ENCODE measurements at places on chromosomes 5 and 9. TPM values are rescaled to one million over a fixed set of nuclear protein-coding genes. Genes with fewer than 3 reads are reported as not detected.

- DNase-seq: no peak
Measured at GRCh38 chr9:27337236-27337635, 40.3 kb upstream of the EQTN start.

DNA sequence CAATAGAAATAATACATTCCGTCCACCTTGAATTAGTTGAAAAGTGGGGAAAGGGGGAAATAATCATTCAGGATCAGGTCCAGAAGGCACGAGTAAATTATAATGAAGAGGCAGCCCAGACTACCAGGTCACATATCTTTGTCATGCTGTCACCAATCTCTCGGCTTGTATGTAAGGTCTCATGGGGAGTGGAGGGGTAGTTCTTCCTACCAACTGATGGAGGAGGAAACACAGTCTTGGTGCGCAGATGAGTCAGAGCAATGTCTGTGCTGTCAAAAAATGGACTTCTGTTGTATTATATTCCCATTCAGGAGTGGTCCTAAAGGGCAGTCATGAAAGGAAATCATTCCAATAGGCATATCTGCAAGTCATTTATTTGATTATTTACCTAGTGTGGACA, 164.2 kb upstream of the PTGER4 start:
- no peak for DNase-seq

DNA sequence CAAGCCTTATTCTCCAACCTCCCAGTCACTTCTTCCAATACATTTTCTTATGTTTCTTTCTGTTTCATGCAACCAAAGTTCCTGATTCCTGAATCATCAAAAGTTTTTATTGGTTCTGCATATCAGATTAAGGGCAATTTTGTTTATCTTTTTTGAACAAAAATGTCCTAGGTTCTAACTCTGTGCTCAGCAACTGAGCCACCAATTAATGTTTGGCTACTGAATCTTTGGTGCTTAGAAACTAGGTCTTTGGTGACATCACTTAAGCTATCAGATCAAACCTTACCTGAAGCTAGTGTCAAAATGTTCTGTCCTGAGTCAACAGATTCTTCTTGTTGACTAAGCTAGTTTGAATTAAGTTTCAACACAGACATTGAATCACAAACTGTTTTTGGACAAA, 56.1 kb downstream of the FGF18 start:
- no peak for DNase-seq

The ADAMTS6 gene
- total RNA-seq: 2.0 TPM

DNA sequence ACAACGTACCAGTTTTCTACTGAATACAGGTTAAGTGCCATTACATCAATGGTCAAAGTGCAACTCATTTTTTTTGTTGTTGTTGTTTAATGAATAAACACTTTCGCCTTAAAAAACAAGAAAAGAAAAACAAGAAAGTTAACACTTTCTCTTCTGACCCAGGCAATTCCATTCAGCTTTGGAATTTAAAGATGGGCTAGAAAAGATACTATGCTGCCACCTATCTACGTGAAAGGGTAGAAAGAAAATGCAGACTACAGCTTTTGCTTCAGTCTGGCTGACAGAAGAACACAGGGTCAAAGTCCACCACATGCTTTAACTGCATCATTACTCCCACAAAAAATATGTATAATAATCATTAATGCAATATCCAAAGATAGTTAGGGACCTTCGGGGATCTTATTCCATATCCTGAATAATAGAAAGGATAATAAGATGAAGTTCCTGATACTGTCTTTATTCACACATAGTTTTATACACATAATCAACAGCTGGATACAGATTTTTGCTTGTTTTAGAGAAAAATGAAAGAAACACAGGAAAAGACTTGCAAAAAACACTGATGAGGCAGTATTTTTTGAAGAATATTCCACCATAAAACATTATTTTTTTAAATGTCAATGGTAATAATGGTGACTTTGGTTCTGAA, 40.4 kb downstream of the ZDHHC21 start:
- DNase-seq: no peak

DNA sequence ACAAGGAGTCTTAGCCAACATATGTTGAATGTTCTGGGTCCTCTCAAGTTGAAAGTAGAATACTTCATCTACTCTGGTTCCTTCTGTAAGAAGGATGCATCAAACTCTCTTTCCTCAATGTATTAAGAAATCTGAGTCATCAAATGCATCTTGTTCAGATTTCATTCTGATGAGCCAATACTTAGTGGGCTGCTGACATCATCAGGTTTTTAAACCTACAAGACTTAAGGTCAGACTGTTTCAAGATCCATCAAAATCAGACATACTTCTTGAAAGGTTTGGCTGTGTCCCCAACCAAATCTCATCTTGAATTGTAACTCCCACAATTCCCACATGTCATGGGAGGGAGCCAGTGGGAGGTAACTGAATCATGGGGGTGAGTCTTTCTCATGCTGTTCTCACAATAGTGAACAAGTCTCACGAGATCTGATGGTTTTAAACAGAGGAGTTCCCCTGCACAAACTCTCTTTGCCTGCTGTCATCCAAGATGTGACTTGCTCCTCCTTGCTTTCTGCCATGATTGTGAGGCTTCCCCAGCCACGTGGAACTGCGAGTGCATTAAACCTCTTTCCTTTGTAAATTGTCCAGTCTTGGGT, 168.8 kb downstream of the RAPGEF6 start:
- DNase-seq: no peak

DNA sequence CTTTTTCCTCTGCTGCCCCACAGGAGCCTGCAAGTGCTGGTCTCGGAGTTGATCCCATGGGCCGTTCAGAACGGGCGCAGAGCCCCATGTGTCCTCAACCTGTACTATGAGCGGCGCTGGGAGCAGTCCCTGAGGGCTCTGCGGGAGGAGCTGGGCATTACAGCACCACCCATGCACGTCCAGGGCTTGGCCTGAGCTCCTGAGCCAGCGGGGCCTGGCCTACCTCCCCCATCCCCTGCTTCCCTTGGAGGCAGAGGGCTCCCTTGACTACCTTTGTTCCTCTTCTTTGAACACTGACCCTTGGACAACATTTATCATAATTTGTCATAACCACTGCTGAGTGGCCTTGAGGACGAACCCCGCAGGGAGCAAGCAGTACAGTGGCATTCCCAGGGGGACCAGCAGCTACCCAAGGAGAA, 6.9 kb upstream of the SLC27A4 start:
- DNase-seq: no peak

DNA sequence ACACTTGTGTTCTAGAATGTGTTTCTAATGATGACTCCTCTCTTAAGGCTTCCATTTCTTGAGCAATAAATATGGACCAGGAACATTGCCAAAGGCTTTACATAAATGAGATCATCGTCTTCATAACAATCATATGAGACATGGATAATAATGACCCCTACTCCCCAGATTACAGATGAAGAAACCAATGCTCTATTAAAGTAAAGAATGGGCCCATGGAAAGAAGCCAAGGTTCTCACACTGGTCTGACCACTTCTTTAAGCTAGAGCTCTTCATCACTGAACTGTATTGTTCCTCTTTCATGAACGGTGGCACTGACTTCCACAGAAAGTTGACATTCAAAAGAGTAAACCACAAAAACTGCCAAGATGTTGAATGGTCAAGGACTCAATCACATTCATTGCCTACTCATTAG, 65.3 kb downstream of the MARCHF3 start:
- DNase-seq: no peak
